ENCODE measurements at places on chromosomes 4 and X. TPM values are rescaled to one million over a fixed set of nuclear protein-coding genes. Genes with fewer than 3 reads are reported as not detected.

- peaks cover 22% of the 10 kb centered on the region for H3K4me1 ChIP-seq
- no peak overlapping the region for H3K4me3 ChIP-seq
- peak; percentile 38 for DNase-seq
- no peaks in the 10 kb centered on the region for H3K36me3 ChIP-seq
- peak overlapping the region; percentile 87 for H3K27ac ChIP-seq
- H3K27me3 ChIP-seq, result no peaks in the 10 kb centered on the region
Observed at GRCh38 chr4:76666944-76667532, 230.9 kb downstream of the SOWAHB start.

DNA sequence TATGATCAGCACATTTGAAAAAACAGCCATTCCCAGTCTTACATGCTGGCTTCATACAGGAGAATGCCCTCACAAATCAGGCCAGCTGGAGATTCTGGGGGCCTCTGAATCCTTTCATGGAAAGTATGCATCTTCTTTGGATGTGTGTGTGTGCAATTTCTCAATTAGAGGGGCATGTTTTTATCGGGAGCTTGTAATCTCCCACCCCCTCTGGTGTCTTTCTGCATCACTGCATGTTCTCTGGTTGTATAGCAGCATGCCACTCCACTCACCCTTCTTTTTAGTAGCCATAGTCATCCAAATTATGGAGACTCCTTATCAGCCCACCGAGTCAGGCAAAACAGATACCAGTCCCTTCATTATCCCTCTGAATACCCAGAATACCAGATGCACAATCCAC is 282.2 kb upstream of the SLIT2 start:
- H3K27ac ChIP-seq, result no peak overlapping the region
- H3K4me3 ChIP-seq, result no peak overlapping the region
- H3K4me1 ChIP-seq, result no peaks in the 10 kb centered on the region
- no peaks in the 10 kb centered on the region for H3K27me3 ChIP-seq
- H3K36me3 ChIP-seq, result no peaks in the 10 kb centered on the region

The CWH43 gene
- 13.5 TPM for total RNA-seq

GRCh38 chr4:143437937-143438336 is 75.6 kb upstream of the SMARCA5 start:
- DNase-seq, result no peak
- H3K27me3 ChIP-seq, result no peaks in the 10 kb centered on the region
- no peaks in the 10 kb centered on the region for H3K36me3 ChIP-seq

The RRAGB gene
- total RNA-seq, result 2.2 TPM
